Progenitor cell of endocrine pancreas (in vitro differentiated cells): ENCODE measurements at places on chromosomes 6 and 20.

DNA sequence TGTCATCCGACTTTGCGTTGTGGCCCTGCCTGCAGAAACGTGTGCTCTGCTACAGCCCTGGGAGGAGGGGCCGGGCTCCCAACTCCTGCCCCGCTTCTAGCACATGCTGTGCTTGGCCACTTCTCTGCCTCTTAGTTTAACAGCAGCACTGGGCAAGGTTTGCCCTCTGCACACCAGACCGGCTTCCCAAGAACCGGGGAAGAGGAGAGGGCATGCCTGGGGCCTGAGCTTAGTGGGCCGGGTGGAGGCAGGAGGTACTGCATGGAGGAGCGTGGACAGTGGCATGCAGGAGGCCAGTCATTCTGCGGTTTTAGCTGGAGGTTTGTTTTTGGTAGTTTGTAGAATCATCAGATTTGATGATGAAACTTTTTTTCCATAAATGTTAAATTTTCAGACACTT, 45.5 kb downstream of the CEP43 start:
- no peak for DNase-seq

- no peak for DNase-seq
Measured at GRCh38 chr6:152634773-152635172, 2.4 kb downstream of the SYNE1 start.

DNA sequence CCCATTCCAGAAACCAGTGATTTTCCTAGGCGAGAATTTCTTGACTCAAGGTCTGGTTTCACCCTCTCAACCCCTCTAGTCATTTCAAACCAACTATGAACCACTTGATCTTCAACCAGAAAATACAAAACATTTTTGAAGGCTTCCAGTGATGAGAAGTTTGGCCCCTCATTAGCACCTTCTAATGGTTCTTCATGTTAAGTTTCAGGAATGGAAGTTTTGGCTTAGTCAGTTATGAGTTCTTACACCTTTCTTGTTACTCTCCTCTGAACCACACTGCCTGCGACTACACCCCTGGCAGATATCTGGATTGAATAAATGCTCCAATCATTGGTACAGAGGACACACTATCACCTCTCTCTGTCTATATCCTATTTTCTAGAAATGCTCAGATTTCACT, 67.2 kb downstream of the GJA10 start:
- no peak for DNase-seq

DNA sequence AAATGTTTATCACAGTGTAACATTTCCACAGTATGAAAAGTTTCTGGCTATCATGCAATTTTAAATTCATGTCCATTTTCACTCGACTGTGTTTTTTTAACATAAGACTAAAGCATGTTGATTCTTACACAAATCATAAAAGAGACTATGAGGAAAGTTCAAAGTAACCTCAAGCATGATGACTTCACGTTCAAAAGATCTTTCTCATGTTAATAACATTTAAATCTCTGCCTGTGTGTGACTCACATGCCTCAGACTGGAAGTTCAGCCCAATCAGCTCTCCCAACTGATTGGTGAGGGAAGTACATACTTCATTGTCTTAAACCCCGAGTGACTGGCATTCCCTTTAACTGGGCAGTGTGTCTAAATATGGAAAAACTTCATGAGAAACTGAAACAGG, 37.4 kb downstream of the ATXN1 start:
- DNase-seq, result no peak

DNA sequence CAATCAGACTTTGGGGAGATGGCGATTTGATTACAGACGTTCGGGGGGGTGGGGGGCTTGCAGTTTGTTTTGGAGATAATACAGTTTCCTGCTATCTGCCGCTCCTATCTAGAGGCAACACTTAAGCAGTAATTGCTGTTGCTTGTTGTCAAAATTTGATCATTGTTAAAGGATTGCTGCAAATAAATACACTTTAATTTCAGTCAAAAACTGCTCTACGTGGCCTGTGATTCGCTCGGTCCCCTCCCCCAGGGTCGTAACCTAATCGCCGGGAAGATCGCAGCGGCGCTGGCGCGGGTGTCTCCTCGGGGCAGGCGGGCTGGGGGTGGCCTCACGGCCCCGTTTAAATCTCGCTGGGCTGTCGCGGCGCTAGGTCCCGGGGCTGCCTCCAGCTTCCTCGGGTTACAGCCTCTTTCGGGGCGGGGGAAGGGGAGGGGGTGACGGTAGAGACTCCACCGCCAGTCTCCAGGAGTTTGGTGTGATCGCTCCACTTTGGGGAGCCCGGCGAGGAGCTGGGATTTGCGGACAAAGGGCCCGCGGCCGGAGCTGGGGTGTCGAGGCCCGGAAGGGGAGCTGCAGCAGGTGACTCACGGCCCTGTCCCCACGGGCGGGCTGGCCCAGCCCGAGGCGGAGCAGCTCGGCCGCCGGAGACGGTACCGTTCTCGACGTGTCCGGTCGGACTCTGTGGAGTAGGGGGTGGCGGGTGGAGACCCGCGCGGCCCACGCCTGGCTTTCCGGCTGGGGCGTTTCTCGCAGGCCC, 4.2 kb downstream of the FOXC1 start:
- DNase-seq, result no peak

- peak; percentile 26 for DNase-seq
Measured at GRCh38 chr6:23659125-23659524, 466.9 kb upstream of the NRSN1 start.

DNA sequence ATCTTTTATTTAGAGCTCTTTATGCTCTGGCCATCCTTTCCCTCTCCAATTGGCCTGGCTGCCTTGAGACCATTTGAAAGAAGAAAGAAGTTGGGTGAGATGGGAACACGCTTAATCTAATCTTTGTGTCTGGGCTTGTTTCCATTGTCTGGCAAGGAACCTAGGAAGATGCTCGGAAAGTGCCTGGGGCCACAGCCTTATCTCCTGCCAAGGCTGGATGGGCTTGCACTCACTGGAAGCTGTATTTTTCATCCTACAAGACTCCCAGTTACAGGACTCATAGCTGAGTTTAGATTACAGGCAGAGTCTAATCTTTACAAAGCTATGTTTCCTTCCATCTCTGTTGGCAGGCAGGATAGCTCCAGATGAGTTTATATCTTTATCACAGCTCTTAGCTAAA, 33.1 kb upstream of the CDYL start:
- DNase-seq, result no peak

- DNase-seq, result no peak
Measured at GRCh38 chr6:53982366-53983050, 128.7 kb upstream of the MLIP start.

GRCh38 chr20:48421547-48421946, 406.3 kb downstream of the PREX1 start:
- no peak for DNase-seq

- DNase-seq, result no peak
Measured at GRCh38 chr20:25218492-25218891, 23.0 kb downstream of the ENTPD6 start.

- no peak for DNase-seq
Measured at GRCh38 chr20:35726842-35727711, 15.0 kb downstream of the RBM39 start.

GRCh38 chr6:137791281-137792159, 75.5 kb upstream of the TNFAIP3 start:
- no peak for DNase-seq

DNA sequence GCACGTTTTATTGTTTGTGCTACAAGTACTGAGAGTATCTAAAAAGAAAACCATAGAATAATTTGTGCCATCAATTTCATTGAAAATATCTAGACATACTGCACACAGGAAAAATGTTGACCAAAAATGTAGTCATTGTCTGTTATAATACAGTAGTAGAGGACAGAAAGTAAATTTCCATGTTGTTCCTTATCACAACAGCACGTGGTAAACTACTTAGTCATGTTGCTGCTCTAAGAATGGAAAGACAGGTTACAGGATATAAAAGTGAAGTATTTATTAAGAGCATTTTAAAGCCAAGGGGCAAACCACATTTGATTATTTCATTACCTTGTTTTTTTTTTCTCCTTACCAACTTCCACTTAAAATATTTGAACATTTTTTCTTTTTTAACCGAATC, 89.0 kb upstream of the CEP85L start:
- DNase-seq, result no peak

DNA sequence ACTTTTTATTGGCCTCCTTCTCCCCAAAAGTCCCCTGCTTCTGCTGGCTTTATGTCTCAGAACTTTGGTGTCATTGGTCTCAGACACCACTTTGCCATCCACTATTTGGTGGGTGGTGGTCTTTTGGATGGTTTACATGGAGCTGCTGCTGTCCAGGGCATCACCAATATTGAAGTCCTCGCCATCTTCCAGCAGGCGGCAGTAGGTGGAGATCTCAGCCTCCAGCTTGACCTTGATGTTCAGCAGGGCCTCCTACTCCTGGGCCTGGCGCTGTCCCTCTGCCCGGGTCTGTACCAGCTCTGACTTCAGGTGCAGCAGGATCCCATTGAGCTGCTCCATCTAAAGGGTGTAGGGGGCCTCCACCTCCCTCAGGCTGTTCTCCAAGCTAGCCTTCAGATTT, 148.4 kb upstream of the FOXA2 start:
- DNase-seq, result no peak

DNA sequence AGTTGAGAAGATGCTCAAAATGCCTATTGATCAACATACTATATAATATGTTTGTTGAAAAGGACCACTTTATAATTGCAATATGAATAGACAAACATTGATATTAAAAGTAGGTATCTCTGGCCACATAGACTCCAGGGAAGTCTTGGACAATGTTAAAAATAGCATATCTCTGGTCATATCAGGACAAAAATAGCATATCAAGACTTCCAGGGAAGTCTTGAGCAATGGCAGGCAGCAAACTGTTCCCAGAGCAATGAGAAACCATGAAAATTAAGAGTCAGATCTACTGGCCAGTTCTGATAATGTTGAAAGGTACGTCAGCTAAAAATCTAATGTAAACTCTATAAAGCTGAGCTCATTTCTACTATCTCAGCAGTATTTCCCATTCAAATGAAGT, 1130.3 kb upstream of the CITED2 start:
- no peak for DNase-seq

GRCh38 chr6:121686611-121687023, 251.2 kb downstream of the GJA1 start:
- peak; percentile 14 for DNase-seq

DNA sequence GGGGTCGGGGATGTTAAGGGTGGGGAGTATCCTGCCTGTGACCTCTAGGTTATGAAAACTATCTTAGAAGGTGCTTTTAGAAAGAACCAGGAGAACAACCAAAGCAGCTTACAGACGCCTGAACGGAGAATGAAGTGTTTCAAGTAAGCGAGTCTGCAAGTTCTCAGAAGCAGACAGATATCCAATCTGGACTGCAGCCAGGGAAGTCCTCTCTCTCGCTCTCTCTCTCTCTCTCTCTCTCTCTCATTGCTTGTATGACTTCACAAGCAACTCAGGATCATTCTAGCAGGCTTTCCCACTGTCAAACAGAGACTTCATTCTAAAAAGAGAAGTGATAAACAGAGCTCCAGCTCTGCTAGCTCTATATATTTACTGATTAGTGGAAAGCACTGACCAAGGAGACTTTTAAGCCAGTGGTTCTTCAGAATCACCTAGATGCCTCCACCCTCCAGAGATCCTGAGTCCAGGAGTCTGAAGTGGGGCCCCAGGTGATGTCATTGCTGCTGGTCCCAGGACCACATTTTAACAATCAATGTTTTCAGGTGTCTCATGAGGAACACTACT, 6.0 kb downstream of the TCF21 start:
- DNase-seq, result no peak

DNA sequence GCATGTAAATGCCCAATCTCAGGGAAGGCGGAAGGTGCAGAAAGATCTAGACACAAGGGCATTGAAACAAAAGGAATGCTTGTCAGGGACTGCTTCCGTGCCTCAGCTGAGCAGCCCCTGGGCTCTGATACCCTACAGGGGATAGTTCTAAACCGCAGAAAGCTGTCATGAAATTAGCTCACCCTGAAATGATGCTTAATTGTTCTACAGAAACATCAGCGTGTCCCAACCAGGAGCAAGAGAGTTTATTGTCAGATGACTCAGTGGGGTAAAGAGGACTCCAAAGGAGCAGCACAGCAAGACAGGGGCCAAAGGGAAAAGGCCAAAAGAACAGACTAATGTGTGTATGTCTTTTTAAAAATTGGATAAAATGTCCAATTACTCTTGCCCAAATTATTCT, 258.4 kb upstream of the JARID2 start:
- no peak for DNase-seq

DNA sequence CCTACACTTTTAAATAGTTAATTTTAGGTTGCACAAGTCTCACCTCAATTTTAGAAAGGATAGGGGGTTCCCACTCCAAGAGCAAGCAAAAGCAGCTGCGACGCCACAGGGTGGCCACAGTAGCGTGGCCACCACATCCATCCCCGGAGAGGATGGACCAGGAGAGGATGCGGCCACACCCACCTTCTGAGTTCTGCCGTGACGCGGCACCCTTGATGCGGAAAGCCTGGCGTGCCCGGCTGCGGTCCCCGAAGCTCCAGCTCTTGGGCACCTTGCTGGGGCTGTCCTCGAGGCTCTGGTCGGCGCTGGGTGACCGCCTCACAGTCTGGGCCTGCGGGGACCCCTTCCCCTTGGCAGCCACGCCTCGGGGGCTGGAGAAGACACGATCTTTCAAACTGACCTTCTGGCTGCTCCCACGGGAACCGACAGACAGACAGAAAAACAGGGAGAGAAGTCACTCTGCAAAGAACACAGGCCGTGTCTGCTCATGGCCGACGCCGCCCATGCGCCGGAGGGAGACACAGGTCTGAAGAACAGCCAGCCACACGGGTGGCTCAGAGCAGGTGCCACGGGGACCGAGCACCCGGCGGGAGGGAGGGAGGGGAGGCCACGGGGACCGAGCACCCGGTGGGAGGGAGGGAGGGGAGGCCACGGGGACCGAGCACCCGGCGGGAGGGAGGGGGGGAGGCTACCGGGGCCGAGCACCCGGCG, 53.7 kb upstream of the CHRNA4 start:
- DNase-seq, result no peak

GRCh38 chr6:53325785-53326184, 23.0 kb downstream of the ELOVL5 start:
- DNase-seq, result no peak

DNA sequence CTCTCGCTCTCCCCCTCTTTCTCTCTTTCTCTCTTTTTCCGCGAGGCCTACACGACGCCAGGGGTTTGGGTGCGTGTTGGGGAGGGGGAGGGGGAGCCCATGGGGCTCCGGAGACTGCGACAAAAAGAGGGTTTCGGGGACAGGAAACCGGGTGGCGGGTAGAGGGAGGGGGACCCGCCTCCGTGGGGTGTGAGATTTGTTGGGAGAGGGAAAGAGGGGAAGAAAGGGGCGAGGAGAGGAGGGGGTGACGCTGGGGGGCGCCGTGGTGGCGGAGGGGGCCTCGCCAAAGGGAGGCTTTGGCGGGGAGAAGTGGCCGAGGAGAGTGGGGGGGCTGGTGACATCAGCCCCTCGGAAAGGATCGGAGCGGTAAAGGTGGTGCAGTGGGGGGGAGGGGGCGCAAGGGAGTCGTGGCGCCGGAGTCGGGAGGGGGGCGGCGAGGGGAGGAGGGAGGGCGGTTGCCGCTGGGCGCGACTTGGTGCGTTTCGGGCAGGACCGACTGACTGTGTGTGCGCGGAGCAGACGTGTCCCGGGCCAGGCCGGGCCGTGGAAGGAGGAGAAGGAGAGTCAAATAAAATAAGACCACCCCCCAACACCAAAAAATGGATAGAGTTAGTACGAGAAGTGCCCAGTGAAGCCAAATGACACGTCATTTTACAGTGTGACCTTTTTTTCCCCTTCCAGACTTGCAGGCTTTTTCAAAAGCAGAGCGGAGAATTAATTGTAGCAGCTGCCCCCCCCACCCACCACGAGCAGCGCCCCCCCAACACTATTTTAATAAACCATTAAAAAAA, 39.8 kb downstream of the GNAS start:
- peak; percentile 56 for DNase-seq

- no peak for DNase-seq
Measured at GRCh38 chr6:98924647-98925046, 23.1 kb downstream of the FBXL4 start.

GRCh38 chr20:10304471-10305046, 85.9 kb downstream of the SNAP25 start:
- no peak for DNase-seq

GRCh38 chr20:62816031-62816883, 593 bp upstream of the COL9A3 start:
- DNase-seq, result no peak
